ENCODE measurements at places on chromosomes 6 and 20. TPM values are rescaled to one million over a fixed set of nuclear protein-coding genes. Genes with fewer than 3 reads are reported as not detected.

DNA sequence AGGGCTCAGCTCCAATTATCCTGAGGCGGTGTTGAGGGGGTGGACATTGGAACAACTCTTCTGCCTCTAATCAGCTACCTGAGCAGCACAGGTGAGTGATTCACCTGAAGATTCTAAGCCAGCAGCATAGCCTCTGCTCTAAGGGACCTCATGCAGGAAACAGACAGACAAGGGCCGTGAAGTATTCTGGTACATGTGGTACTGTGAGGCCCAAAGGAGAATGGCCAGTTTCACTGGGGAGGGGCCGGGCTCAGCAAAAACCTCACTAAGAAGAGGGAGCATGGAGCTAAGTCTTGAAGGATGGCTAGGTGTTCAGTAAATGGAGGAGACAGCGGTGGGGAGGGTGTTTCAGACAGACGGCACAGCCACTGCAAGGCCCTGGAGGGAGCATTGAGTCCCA is 58.5 kb upstream of the CCDC167 start:
- no peak for DNase-seq

GRCh38 chr20:60977901-60978300 is 274.2 kb upstream of the CDH4 start:
- DNase-seq = no peak

- DNase-seq = no peak
Measured at GRCh38 chr6:53165293-53165692, 16.7 kb upstream of the GCM1 start.

- DNase-seq = no peak
Measured at GRCh38 chr20:59406446-59406845, 106.0 kb downstream of the EDN3 start.

The GPR63 gene
- 2.4 TPM for polyA plus RNA-seq

DNA sequence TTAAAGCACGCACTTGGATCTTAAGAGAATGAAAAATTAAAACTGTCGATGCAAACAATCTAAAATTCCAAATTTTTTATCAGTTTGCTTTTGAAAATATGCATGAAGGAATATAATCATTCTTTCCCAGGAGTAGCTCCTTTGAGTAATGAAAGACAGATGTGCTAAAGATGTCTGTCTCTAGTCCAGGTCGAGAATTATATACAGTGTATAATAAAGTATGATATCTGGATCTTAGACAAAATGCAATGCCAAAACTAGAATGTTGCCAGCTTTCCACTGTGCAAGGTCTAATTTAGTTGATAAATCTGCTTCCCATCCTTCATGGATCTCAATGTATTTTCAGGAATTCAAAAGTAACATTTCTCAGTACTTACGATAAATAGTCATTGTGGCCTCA is 65.1 kb upstream of the ADGRG6 start:
- DNase-seq = peak; percentile 88

GRCh38 chr6:27188061-27188884 is 59.2 kb upstream of the PRSS16 start:
- peak; percentile 82 for DNase-seq

The PSORS1C2 gene
- not detected for polyA plus RNA-seq

DNA sequence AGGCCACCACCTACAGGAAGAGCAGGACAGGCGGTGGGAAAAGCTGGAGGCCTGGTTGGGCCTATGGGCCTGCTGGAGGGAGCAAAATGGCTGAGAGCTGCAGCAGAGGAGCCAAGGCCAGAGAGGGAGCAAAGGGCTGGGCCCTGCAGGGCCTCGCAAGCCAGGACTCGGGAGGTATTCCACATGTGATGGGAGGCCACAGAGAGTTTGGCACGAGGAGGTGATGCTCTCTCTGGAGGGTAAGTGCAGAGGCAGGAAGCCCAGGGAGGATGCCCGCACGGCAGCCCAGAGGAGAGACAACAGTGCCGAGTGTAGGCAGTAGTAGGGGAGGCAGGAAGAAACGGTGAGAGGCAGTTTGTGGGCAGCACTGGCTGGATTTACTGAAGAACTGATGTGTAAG is 85.7 kb downstream of the DTNBP1 start:
- DNase-seq = no peak

GRCh38 chr6:37934276-37934675 is 114.7 kb downstream of the ZFAND3 start:
- DNase-seq = no peak

DNA sequence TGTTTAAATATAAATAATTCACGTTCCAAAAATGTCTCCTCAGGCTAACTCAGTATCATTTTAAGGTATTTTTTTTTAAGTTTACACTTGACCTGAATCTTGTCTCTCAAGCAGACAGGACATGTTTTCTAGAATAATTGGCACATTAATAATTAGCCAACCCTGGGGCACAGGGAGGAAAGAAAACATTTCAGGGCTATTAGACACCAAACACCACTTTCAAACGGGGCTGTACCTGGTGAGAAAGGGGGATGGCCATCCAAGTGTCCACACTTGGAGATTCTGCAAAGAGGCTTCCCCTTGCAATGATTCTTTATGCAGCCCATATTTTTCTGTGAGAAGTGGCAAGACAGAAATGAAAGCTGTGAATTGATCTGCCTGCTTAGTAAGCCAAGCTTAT is 560.8 kb downstream of the CD109 start:
- no peak for DNase-seq

DNA sequence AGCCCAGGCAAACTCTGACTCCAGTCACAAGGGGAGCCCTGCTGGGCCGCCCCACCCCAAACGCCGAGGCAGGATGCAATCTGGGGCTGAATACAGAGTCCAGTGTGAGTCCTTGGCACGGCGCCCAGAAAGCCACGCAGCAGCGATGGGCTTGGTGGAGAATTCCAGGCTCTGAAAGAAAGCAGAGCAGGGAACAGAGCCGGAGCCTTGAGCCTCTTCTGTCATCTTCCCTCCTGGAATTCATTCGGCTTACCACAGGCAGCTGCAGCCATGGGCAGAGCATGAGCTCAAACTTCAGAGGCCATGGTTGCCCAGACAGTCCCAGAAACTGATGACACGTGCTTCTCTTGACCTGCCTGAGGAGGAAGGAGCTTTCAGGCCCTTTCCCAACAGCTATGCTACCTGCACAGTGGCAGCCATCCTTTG is 441.1 kb upstream of the JARID2 start:
- peak; percentile 75 for DNase-seq

DNA sequence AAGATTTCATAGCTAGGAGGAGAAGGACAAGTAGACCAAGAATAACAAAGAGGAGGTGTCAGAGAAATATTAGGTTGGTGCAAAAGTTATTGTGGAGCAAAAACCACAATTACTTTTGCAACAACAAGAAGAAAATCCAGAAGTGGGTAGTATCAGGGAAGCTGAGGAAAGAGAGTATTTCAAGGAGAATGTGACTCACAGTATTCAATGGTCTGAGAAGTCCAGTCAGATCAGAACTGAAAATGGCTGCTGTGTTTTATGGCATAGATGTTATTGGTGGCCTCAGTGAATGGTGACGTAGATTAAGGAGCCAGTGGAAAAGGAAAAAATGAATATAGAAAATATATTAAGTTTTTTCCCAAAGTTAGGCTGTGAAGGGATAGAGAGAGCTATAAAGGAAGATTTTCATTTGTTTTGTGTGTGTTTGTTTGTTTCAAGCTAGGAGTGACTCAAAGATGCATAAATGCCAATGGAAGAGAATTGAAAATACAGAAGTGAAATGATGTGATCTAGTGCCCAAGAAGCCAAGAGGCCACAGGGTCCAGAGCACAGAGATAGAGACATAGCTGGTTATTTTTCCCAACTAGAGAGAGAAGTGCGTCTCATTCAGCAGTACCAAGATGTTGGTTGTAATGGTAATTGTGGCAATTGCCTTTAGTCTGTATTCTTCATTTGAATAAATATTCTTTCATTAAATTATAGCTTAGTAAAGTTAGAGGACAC is 112.8 kb downstream of the ADTRP start:
- no peak for DNase-seq

GRCh38 chr20:20327746-20328145 is 40.2 kb upstream of the INSM1 start:
- no peak for DNase-seq

Data from muscle of arm (tissue), 14 donors.